ENCODE measurements at places on chromosomes 2 and 18.

GRCh38 chr2:71101656-71102055 lies 28.4 kb downstream of the MCEE start:
- peak; percentile 25 for DNase-seq

GRCh38 chr2:219406861-219407230 lies 11.3 kb upstream of the DES start:
- no peak for DNase-seq

DNA sequence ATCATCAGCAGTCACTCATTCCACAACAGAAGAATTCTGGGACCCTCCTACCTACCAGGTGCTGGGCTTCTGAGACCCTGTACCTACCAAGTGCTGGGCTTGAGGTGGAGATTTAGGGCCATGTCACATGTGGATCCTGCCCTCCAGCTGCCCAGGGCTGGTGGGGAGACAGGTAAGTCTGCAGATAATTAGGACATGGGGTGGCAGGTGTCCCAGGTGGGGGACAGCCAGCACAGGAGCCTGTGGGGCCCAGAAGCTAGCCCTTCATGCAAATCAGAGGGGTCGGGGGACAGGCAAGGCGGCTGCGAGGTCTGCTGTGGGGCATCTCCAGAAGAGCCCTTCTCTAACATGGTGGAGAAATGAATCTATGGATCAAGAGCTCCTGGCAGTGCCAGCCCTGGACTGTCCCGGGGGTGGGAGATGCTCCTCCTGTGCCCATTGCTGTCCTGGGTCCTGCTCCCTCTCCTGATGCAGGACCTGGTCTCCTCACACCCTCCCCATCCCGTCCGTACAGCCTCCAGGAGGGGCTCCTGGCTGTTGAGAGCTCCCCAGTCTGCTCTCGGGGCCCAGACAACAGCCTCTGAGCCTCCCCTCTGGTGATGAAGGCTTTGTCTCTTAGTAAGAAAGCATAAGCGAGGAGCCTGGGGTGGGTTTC lies 106.3 kb upstream of the GLI2 start:
- no peak for DNase-seq

GRCh38 chr18:9348766-9349165 lies 14.2 kb downstream of the TWSG1 start:
- no peak for DNase-seq

DNA sequence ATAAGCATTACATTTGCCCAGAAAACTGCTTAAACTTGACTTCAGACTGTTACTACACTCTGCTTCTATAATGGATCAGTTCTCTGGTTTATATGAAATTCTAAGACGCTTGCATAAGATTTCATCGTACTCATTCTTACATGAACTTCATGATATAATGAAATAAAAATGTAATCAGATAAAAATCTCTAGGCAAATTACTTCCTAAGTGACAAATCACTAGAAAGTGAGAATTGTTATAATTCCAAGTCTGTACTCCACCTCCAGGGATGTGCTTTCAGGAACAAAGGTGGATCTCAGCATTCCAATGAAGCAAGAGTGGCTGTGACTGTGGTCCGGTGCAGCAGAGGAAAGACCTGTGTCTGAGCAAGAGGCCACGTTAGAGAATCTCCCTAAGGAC lies 226.2 kb downstream of the PIEZO2 start:
- no peak for DNase-seq

GRCh38 chr2:94879982-94880377 lies 8.8 kb downstream of the TEKT4 start:
- DNase-seq, result no peak

GRCh38 chr2:236527159-236527630 lies 42.4 kb upstream of the ACKR3 start:
- no peak for DNase-seq

DNA sequence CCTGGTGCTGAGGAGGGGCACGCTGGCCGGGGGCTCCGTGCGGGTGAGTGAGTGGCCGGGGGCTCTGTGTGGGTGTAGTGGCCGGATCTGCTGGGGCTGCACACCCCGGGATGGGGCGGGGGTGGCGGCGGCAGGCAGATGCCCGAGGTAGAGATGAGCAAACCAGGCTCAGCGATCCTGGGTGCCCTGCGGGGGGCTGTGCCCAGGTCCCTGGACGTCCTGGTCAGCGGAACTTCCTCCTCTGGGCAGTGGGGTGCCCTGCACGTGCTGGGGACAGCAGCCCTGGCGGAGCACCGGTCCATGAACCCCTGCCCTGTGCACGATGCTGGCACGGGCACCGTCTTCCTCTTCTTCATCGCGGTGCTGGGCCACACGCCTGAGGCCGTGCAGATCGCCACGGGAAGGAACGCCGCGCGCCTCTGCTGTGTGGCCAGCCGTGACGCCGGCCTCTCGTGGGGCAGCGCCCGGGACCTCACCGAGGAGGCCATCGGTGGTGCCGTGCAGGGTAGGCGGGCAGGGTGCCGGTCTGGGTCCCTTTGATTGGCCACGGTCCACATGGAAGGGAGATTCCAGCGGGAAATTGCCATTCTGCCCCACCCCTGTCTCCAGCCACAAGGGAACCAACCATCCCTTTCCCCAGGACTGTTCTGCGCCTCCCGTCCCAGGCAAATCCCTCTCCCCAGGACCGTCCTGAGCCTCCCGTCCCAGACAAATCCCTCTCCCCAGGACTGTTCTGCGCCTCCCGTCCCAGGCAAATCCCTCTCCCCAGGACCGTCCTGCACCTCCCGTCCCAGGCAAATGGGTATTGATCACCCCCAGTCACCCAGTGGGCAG lies 5.9 kb downstream of the NEU4 start:
- DNase-seq, result no peak

DNA sequence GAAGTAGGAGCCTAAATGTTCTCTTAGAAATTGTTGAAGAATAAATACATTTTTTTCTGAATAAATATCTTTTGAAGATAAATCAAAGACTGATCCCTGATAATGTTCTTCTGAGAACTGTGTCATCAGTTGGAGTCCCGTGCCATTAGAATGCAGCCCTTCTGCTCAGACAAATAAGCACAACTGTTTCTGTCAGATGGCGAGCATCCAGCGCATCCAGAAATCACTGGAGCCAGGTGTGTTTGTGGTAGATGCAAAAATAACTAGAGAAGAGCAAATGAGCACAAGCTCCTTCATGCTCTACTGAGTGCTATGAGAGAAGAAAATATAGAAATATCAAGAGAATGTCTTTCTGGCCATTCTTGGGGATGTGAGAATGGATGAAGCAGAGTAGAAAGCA lies 573.7 kb downstream of the THSD7B start:
- no peak for DNase-seq

DNA sequence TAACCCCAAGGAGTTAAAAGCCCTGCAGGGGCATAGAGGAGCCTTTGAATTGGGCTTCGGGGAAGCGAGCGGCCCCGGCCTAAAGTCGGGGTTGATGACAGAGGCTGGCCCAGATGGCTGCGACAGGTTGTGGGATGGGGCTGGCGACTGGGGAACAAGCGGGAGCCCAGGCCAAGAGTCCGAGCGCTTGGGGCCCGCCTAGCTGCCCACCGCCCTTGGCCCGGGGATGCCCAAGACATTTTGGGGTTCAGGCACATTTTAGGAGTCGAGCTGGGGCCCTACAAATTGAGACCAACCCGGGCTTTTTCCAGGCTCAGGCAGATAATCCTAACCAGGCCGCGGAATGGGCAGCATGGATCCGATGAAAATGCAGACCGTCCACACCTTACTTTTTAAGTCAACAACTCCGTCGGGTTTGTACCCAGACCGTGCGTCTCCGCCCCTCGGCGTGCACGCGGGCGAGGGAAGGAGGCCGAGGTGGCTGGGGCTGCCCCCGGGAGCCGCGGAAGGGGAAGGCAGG lies 507 bp downstream of the RTKN start:
- no peak for DNase-seq

DNA sequence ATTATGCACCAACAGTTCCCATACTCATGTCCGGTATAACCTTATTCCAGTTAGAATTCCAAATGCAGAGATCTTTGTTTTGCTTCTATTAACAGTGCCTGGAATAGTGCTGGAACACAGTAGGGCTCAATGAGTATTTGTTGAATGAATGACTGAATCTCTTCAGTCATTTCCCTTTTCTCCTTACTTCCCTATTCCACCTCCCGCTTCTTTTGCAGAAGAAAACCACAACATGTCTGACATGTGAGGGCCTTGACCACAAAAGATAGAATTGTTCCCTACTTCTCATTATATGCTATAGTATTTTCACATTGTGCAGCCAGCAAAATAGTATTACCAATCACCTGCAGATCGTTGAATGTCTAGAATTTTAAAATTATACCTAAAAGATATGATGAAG lies 19.5 kb upstream of the HNRNPLL start:
- DNase-seq, result no peak

- no peak for DNase-seq
Observed at GRCh38 chr2:42794271-42795046, 2.1 kb upstream of the HAAO start.

GRCh38 chr18:59562751-59563150 lies 134.5 kb downstream of the CCBE1 start:
- DNase-seq, result no peak

GRCh38 chr2:3475771-3476170 lies 43.6 kb downstream of the ADI1 start:
- DNase-seq, result no peak

DNA sequence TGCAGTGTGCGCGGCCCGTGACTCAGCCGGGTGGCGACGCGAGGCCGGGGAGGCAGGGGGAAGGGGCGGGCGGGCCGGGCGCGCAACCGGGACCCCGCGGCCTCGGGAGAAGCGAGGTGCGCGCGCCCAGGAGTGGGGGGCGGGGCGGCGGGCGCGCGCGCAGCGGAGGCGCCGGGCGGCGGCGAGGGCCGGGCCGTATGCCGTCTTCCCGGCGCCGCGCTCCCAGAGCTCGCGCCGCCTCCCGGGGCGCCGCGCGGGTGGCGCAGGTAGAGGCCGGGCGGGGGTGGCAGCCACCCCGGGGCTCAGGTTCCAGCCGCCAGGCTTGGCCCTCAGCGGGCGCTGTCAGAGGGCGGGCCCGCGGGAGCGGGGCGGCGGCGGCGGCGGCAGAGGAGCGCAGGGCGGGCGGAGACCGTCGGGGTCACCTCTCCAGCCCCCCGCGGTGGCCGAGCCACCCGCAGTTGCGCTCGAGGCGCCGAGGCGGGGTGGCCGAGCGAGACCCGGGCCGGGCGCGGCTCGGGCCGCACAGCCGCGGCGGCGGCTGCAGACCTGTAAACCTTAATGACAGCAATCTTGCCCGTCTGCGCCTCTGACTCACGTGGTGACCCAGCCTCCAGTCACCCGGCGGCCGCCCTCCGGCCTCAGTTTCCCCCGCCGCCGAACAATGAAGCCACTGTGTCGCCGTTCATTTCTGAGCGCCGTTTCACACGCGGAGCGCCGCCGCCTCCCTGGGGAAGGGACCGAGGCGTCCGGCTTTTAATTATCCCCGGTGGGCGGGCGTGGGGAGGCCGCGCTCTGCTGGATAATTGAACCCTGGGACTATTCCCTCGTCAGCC lies 25.3 kb upstream of the SMAD7 start:
- peak; percentile 69 for DNase-seq

GRCh38 chr2:97718051-97718882 lies 4.9 kb downstream of the ZAP70 start:
- peak; percentile 82 for DNase-seq

DNA sequence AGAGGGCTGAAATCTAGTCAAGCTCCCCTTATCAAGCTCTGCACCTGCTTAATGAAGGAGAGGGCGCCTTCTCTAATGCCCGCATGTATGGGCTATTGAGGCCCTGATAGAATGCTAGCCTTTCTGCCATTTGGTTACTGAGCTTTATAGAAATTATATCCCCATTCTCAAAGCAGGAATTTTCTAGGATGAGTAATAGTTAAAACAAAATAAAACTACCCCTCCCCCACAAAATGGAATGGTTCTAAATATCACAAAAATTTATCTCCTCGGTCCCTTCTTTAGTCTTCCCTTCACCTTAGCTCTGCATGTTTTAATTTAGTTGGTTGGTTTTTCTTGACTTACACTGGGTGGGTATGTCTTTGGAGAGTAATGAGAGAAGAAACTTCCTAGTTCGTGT lies 37.7 kb downstream of the CD28 start:
- no peak for DNase-seq

DNA sequence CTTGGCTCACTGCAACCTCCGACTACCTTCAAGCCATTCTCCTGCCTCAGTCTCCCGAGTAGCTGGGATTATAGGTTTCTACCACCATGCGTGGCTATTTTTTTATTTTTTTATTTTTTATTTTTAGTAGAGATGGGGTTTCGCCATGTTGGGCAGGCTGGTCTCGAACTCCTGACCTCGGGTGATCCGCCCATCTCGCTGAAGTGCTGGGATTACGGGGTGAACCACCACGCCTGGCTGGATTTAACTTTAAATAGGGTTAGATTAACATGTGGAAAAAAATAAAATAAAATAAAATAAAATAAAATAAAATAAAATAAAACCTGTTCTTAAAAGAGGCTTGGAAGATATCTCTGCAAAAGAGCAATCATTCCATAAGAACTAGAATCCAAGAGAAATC lies 170.9 kb downstream of the XIRP2 start:
- DNase-seq, result no peak

GRCh38 chr2:63950414-63950813 lies 68.8 kb downstream of the VPS54 start:
- DNase-seq, result no peak

DNA sequence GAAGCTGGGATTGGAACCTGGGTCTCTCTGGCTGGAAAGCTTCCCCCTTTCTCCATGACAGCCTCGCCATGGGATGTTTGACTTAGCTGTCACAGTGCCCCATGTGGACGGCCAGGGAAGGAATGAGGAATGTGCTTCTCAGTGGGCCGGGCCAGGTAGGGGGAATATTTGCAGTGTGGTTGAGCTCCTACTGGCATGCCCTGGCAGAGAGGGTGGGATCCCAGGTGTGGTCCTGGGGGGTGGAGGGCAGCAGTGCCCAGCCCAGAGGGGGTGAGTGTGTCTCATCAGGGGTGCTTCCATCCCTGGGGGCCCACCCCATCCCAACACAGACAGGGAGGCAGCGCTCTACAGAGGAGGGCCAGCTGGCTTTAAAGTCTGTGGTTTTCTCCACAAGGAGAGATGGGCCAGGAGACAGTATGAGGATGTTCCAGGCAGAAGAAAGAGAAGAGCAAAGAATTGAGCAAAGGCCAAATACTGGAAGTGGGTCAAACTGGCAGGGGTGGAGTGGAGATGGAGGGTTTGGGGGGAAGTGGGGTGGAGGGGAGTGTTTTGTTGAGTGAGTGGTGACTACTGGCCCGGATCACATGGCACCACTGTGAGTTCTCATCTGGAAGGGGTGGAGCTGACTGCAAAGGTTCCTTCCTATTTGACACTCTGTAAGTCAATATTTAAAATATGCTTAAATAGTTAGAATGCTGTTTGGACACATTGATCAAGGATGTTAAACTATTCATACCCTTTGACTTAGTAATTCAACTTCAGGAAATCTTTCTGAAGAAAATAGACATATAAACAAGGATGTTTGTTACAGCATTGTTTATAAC lies 94.0 kb downstream of the MYCN start:
- no peak for DNase-seq

GRCh38 chr2:209713219-209713618 lies 58.4 kb upstream of the UNC80 start:
- no peak for DNase-seq
